ENCODE measurements at places on chromosomes 2 and 18. TPM values are rescaled to one million over a fixed set of nuclear protein-coding genes. Genes with fewer than 3 reads are reported as not detected.

Gene CCDC74B
- 1.0 TPM for total RNA-seq

GRCh38 chr18:75173738-75174137, 35.2 kb downstream of the PTGR3 start:
- H3K27ac ChIP-seq, result no peak overlapping the region
- no peaks in the 10 kb centered on the region for H3K27me3 ChIP-seq
- no peak overlapping the region for H3K4me3 ChIP-seq
- H3K4me1 ChIP-seq, result no peaks in the 10 kb centered on the region

Gene CSRNP3
- under 0.01 TPM for total RNA-seq

Gene FAM228A
- 1.3 TPM for total RNA-seq

Gene INHA
- not detected for total RNA-seq

Data from stomach (tissue), 19 donors.